ENCODE measurements at places on chromosomes 16 and 17.

GRCh38 chr17:75225016-75225415 lies 19.5 kb downstream of the NUP85 start:
- DNase-seq: no peak

- DNase-seq: no peak
Measured at GRCh38 chr17:41308918-41309359, at the start of gene KRTAP16-1. KRTAP16-1 (minus strand) TSS chr17:41309309; CDS start chr17:41309253, 56 bp downstream.

DNA sequence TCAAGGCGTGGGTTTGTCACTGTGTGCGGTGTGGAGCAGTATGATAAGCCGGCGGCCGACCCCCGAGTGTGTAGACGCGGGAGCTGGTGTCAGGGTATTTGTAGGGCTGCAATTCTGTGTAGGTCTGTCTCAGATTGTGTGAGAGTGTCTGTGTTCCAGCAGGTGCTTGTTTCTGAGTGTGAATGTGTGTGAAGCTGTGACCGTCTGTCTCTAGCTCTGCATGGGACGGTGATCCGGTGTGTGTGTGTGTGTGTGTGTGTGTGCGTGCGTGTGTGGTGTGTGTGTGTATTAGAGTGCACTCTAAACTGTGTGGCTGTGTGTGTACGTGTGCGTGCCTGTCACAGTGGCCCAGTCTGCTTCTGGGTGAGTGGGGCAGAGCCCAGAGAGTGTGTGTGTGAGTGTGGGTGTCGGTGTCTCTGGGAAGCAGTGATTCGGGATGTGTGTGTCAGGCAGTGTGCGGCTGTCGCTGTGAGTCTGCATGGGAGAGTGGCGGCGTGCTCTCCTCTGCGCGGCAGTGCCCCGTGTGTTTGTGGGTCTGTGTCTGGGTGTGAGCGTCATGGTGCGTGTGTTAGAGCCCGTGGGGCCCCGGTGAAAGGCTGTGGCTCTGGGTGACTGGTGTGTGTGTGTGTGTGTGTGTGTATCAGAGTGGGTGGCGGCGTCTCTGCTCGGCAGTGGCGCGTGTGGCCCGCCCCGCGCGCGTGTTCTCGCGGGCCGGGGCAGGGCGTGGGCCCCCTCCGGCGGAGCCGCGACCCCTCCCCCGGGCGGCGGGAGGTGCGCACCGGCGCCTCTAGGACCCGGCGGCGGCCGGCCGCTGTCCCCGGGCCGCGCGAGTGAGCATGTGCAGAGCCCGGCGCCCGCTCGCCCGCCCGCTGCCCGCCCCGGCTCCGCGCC lies at the start of gene WSCD1:
Gene WSCD1 (plus strand): TSS at position 841 of the 891 bp plus-strand sequence. CDS start 10,280 bp downstream, outside the sequence.
- DNase-seq: no peak

GRCh38 chr16:28062847-28063521 lies 530 bp downstream of the GSG1L start:
- DNase-seq: no peak

- no peak for DNase-seq
Measured at GRCh38 chr16:51150165-51150887, 744 bp downstream of the SALL1 start.

GRCh38 chr16:28913946-28914724 lies 10.9 kb downstream of the RABEP2 start:
- no peak for DNase-seq

DNA sequence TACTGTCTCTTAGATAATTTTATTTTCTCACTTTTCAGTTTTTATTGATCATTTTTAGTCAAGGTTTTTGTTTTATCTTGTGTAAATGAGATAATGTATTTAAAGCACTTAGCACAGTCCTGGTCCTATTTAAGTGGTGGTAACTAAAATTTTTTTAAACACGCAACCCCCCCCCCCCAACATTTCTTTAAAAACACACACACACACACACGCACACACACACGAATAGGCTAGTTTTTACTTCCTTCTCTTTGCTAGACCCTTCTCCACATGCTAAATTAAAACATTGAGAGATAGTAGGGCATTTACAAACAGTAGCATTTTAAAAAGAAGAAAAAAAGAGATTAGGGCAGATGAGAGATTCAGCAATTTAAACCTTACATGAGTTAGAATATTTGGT lies 5.0 kb downstream of the NFATC3 start:
- DNase-seq: no peak

DNA sequence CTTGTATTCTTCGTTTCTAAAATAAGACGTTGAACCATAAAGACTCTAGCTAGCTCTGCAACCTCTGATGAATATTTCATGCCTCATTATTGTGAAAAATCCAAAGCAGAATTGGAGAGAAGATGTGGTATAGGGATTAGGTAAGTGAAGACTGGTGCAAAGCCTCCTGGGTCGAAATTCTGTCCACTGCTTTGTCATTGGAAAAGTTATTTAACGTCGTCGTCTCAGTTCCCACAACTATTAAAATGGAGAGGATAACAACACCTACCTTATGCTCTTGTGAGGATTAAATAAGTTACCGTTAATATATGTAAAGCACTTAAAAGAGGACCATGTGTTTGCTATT lies 1.4 kb upstream of the PRPSAP2 start:
- no peak for DNase-seq

DNA sequence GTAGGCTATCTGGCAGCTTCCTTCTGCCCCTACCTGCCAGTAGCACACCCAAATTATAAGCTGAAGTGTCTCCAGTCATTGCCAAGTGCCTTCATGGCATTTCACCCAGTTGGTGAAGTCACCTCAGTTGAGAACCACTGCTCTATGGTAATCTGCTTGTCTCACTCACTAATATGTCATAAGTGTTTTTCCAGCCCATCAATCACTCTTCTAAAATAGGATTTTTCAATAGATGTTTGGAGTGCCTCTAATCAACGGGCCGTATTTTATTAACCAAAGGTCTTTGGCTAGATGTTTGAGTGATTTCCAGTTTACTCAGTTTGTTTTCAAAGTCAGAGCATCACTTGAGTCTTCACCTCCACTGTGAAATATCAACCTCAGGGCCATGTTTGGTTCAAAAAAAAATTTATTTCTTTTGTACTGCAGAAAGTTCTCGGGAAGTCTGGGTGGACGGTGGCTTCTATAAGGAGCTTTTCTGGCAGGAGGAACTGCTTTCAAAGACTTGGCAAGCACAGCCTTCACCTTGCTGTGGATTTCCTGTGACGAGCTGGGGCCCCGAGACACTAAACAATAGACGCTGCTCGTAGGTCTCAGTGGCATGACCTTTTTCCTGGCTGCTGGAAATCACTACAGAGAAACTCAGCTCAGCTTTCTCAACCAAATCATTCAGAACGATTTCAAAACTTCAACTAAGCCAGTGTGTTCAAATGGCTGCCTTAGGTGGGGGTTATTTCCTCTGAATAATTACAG lies 95.2 kb upstream of the FOXF1 start:
- DNase-seq: no peak

GRCh38 chr16:6374821-6375220 lies 957.8 kb upstream of the RBFOX1 start:
- DNase-seq: no peak

DNA sequence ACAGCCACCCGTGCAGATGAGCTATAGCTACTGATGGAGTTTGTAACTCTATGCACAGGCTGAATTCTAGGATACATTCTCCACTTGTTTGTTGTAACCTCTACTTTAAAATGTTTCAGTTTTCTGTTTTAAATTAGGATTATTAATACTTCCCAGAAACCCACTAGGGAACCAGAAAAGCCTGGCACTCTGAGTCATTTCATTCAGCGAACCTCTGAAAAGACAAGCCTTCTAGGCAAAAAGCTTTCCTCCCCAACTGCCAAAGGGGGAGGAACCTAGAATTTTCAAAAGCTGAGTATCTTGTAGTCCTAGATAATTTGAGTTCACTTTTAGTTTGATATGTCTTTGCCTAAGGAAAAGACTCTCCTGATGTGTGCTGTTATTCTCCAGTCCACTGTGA lies 43.2 kb downstream of the GOSR1 start:
- no peak for DNase-seq

- no peak for DNase-seq
Measured at GRCh38 chr16:72125635-72126428, 32.2 kb downstream of the DHX38 start.

- DNase-seq: peak; percentile 88
Measured at GRCh38 chr16:85330694-85331188, 218.5 kb upstream of the CIBAR2 start.

DNA sequence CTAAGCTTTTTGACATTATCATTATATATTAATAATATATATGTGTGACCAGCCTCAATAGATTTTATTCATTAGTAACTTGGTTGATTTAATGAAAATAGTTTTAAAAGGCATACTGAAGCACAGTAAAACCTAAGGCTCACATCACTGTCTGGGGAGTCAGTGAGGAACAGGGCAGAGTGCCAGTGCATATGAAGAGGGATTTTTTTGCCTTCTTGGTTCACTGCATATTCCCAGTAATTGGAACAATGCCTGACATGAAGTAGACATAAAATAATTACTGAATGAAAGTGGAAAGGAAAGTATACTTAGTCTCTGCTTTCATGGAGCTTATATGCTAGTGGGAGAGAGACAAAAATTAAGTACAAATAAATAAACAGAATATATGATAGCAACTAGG lies 81.1 kb downstream of the FTO start:
- DNase-seq: no peak

DNA sequence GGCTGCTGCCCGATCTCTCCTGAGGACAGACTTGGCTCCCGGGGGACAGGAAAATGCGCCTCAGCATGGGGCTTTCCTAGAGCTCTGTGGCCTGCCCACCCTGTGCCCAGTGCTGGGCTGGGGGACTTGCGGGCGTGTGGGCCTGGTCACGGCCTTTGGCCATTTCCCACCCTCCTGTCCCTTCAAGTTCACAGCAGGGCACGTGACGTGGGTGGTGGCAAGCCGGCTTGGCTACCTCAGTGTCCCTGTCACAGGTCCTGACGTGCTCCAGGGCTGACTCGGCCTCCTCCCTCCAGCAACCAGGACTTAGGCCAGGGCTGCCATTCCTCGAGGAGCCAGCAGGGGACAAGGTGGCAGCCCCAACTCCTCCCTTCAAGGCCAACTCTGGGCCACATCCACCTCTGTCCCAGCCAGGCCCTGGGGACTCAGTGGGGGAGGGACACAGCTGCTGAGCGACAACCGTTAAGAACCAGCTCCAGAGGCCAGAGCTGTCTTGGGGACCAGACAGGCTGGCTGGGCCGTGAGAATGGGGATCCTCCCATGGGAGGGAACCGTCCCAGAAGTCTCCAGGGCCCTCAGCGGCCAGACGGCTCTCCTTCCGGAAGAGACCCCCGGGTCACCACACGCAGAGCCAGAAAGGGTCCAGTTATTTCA lies 981 bp upstream of the UNC13D start:
- peak; percentile 96 for DNase-seq

DNA sequence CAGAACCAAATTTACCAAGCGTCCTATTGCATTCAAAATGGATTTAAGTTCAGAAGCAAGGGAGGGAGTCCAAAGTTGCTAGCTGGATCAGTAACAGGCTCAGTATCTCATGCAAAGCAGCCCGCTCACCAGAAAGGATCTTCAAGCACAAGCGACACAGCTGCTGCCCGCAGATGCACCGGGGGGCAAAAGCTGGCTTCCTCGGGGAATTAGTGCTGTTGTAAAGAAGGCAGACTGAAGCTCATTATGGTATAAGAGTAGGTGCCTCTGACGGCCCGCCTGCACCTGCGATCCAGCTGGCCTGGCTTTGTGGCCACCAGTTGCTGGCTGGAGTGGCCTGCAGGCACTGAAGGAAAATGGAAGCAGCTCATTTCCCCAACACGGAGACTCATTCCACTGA lies 128.4 kb upstream of the RCVRN start:
- no peak for DNase-seq

GRCh38 chr17:208429-208828 lies 27.0 kb upstream of the DOC2B start:
- DNase-seq: no peak

- DNase-seq: no peak
Measured at GRCh38 chr17:14325618-14326167, 24.8 kb downstream of the HS3ST3B1 start.

DNA sequence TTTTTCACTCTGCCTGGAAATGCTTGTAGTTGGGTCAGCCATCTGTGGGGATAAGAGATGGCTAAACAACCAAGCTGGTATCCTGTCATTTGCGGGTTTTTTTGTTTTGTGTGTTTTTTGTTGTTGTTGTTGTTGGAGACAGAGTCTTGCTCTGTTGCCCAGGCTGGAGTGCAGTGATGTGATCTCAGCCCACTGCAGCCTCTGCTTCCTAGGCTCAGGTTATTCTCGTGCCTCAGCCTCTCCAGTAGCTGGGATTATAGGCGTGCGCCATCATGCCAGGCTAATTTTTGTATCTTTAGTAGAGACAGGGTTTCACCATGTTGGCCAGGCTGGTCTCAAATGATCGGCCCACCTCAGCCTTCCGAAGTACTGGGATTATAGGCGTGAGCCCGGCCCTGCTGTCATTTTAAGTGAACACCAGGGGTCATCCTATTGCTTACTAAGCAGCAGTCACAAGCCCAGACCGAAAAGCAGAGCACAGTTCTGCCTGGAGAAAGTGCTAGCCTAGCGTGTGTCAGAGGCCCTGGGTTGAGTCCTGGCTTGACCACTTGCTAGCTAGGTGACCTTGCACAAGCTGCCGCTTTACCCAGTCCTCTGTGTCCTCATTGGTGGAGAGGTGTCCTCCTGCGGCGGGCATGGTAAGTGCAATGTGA lies 4.6 kb downstream of the SMCR8 start:
- peak; percentile 45 for DNase-seq

GRCh38 chr16:25291580-25291979 lies 33.9 kb upstream of the ZKSCAN2 start:
- DNase-seq: no peak

DNA sequence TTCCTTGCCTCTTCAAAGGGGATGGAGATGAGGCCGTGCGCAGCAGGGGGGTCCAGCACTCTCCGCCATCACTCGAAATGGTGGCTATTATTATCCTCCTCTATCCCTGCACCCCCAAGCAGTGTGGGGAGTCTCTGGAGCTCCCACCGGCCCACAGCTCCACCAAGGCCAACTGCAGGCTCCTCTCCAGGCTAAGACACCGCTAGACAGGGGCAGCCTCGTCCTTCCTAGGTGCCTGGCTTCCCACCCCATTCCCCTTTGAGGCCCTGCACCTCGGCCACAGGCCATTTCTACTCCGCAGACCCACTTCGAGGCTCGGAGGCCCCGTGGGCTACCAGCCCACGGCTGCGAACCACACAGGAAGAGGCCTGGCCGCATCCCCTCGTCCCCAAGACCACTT lies 39.6 kb upstream of the PABPN1L start:
- DNase-seq: no peak

- DNase-seq: no peak
Measured at GRCh38 chr17:45965812-45966211, 33.2 kb upstream of the STH start.

- no peak for DNase-seq
Measured at GRCh38 chr16:87684106-87684677, 81.6 kb downstream of the KLHDC4 start.

DNA sequence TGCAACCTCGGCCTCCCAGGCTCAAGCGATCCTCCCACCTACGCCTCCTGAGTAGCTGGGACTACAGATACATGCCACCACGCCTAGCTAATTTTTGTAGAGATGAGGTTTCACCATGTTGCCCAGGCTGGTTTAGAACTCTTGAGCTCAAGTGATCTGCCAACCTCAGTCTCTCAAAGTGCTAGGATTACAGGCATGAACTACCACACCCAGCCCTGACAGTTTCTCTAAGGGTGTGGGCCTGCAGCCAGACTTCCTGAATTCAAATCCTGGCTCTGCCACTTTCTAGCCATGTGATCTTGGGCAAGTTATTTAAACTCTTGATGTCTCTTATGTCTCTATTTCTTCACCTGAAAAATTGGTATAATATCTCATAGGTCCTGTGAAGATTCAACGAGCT lies 5.6 kb downstream of the CUEDC1 start:
- no peak for DNase-seq

Measured in SK-N-DZ (cell line).